Peyer's patch (tissue), 4 donors: ENCODE measurements at places on chromosomes 1 and 21. TPM values are rescaled to one million over a fixed set of nuclear protein-coding genes. Genes with fewer than 3 reads are reported as not detected.

Gene MX2
- 17.7 TPM for total RNA-seq

Gene IGSF9
- 48.5 TPM for total RNA-seq

Gene DFFB
- 6.8 TPM for total RNA-seq

Gene SFN
- total RNA-seq, result 19.8 TPM

Gene ACOT11
- total RNA-seq, result 154 TPM

Gene GADD45A
- 73.7 TPM for total RNA-seq

Gene CFHR4
- not detected for total RNA-seq

Gene PLCH2
- total RNA-seq, result 2.5 TPM

Gene BOLA1
- total RNA-seq, result 37.8 TPM

Gene CCDC185
- not detected for total RNA-seq

Gene SNAP47
- 34.5 TPM for total RNA-seq

DNA sequence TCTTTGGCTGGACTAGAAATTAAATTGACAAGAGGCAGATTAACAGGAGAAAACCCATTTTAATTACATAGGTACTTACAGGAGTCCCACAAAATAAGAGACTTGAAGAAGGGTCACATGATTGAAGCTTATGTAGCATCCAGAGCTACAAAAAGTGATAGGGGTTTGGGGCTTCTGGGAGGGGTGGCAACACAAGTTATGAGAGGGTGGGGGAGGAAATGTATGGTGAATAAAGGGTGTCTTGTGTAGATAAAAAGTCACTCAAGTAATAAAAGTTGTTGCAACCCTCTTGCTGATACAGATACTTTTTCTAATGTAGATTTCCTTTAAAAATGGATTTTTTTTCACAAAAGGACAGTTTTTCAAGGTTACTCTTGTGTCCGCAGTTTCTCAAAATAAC is 24.0 kb downstream of the USP25 start:
- DNase-seq, result no peak

DNA sequence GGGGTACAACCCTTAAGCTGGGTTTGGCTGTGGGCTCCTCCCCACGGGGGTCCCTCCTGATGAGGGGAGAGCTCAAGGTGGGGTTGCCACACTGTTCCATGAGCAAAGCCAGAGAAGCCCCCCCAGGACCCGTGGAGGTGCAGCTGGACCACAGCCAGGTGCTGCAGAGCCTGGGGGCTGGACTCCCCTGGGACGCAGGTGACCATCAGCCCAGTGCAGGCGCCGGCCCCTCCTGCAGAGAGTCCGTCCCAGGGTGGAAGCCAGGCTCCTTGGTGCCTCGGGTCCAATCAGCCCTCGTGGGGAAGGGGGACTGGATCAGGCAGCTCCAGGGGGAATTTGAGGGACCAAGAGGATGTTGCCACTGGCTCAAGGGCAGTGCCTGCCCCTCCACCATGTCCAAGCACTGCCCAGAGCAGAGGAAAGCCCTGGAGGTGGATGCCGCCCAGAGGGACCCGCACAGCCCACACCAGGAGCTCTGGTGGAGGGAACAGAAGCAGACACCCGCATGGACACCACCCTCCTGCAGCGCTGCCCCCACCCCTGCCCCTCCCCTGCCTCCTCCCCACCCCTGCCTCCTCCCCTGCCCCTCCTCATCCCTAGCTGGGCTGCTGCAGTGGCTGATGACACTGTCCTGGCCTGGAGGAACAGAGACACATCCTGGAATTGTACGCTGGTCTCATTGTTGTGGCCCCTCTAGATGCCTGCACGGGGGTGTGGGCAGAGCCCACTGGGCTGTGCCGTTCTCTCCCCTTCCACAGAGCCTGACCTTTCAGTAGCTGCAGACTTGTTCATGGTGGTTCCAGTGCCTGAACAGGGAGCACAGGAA is 30.8 kb upstream of the COL18A1 start:
- DNase-seq, result no peak

- DNase-seq, result no peak
Observed at GRCh38 chr1:203278885-203279406, 26.4 kb upstream of the BTG2 start.

- no peak for DNase-seq
Observed at GRCh38 chr1:229093609-229094336, 177.1 kb upstream of the RAB4A start.

GRCh38 chr1:185483664-185484450 is 166.8 kb upstream of the IVNS1ABP start:
- no peak for DNase-seq

DNA sequence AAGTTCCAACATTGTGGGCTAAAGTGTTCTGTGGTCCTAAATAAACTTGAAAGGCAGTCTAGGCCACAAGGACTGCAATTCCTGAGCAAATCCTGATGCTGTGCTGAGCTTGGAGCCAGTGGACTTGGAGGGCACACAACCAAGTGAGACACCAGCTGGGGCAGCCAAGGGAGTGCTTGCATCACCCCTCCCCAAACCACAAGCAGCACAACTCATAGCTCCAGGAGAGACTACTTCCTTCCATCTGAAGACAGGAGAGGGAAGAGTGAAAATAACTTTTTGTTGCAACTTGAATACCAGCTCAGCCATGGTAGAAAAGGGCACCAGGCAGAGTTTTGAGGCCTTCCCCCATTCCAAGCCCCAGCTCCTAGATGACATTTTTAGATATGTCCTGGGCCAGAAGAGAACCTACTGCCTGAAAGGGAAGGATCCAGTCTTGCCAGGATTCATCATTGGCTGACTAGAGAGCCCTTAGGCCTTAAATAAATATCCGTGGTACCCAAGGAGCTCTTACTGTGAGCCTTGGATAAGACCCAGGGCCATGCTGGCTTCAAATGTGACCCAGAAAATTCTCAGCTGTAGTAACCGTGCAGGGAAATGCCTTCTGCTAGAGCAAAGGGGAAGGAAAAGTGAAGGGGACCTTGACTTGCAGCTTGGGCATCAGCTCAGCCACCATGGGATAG is 35.4 kb upstream of the LRRC8B start:
- DNase-seq, result no peak

- DNase-seq, result no peak
Observed at GRCh38 chr1:44642925-44643324, 31.4 kb downstream of the TMEM53 start.

- DNase-seq, result no peak
Observed at GRCh38 chr1:244319283-244320132, 132.2 kb downstream of the ADSS2 start.

DNA sequence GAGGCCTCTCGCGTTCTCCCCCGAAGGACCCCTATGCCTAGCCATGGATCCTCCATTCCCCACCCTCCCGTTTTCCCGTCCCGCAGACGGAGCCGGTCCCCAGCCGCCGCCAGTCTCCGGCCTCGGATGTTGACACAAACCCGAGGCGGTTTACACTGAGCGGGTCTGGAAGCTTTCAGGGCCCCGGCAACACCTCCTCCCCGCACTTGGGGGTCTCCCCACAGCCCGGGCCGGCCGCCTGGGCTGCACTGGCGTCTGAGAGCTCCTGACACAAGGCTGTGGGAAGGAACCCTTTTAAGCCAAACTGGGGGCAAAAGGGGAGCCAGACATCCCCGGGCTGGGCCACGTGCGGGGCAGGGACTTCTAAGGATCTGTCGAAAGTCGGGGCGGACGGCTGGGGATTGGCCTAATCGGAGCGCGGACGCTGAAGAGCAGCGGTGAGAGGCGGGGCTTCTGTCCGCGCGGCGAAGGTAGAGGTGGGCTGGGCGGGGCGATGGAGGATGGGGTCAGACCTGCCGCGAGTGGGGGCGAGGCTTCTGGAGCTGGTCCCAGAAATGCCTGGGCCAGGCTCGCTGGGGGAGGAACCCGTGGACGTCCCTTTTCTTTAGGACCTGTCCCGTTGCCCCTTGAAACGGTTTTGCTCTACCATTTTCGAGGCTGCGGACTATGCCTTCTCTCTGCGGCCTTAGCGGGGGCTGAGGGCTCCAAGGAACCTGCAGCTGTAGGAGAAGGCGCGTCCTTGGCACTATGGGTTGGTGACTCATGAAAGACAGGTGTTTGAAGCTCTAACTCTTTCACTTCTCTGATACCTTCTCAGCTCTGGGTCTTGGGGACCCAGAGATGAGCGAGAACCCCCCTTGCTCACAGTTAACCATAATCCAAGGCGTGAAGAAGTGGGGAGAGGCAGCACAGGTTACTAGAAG is 1.2 kb upstream of the HPCAL4 start:
- peak; percentile 46 for DNase-seq

GRCh38 chr1:218917656-218918055 is 256.0 kb upstream of the LYPLAL1 start:
- DNase-seq, result no peak

DNA sequence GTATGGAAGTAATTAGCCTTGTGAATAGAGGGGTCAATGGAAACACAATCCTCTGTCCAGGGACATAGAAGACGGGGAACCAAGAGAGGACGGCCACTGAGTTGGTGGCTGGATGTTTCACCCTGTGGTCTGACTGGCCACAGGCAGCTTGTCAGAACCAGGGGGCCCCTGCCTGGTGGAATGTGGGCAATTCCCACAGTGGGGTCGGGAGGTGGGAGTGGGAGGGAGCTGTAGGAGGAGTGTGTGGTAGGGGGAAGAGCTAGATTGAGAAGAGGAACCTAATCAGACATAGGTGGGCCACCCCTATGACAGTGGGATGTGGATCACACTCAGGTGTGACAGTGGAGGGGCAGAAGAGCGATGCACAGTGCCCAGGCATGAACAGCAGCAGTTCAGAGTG is 31.3 kb downstream of the TRIM62 start:
- no peak for DNase-seq

DNA sequence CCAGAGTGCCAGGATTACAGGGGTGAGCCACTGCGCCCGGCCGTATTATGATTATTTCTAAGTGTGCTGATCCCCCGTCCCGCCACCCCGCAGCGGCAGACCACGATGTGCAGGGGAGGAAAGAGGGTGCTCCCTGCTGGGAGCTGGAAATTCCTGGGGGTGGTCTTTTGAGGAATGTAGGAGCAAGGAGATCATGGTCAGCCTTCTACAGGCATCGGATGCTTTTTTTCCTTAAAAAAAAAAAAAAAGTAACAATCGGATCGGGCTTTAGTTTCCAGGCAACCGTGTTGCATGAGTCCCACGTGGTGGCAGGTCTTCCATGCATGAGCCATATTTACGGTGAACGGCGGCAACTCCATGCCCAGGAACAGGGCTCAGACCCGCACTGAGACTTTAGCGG is 74.2 kb upstream of the COX20 start:
- no peak for DNase-seq

DNA sequence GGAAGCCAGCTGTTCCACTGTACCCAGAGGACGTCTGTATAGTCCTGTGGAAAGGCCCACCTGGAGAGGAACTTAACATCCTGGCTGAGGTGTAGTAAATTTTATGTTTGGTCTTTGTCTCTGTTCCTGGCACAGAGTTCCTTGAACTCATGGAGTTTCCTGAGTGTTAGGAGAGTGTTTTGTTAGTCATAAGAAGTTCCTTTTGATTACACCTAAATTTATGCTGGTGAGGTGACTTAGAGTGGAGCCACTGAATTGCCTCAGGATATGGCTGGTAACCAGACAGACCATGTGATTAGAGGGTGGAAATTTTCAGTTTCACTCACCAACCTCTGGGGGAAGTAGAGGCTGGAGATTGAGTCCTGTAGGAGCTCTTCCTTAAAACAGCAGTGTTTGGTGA is 57.9 kb downstream of the RASAL2 start:
- no peak for DNase-seq

- no peak for DNase-seq
Observed at GRCh38 chr1:20051218-20051829, 18.7 kb upstream of the PLA2G5 start.

GRCh38 chr1:96475903-96476302 is 245.7 kb upstream of the PTBP2 start:
- no peak for DNase-seq

GRCh38 chr1:204174958-204175357 is 8.8 kb upstream of the REN start:
- no peak for DNase-seq

- DNase-seq, result no peak
Observed at GRCh38 chr21:38989745-38990423, 184.2 kb downstream of the ETS2 start.

GRCh38 chr1:116768416-116769103 is 14.3 kb downstream of the CD2 start:
- DNase-seq, result no peak

- no peak for DNase-seq
Observed at GRCh38 chr1:181028196-181028595, 5.5 kb upstream of the STX6 start.

GRCh38 chr1:104932030-104932915 is 1182.6 kb downstream of the AMY1C start:
- no peak for DNase-seq

GRCh38 chr1:168387781-168388760 is 107.4 kb downstream of the TBX19 start:
- DNase-seq, result no peak

- DNase-seq, result no peak
Observed at GRCh38 chr1:11488201-11488770, 9.3 kb downstream of the DISP3 start.

DNA sequence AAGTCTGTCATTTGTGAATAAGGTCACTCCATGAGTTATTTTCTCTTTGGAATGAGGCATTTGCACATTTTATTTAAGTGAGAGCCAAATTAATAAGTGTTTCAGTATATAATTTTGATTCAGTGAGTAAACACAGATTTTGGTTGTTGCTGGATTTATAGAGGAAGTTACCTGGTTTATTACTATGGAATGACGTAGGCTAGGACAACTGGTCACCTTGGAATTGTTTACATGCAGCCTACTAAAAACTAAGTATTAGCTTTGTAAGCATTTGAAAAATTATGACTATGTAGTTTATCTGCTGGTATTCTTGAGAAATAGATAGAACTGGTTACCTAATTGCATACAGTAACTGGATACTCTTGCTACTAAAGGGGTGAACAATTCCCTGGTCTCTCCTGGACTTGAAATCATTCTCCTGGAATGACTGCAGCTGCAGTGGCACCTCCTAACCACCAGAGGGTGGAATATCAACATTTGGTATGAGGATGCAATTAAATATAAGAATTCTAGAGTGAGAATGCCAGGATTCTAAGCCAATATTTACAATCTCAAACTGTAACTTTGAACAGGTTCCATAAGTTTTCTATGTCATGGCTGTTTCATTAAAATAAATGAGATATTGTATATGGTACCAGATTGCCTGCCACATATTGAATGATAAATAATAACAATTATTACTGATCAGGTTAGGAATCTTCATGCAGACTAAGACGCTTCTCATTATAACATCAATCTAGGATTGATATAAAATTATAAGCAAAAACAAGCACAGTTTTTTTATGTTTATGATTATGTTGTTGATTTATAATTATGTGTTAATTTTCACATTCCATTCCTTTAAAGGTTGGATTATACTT is 3.5 kb upstream of the KRTAP27-1 start:
- DNase-seq, result peak; percentile 75

GRCh38 chr1:238658763-238659162 is 727.6 kb upstream of the CHRM3 start:
- no peak for DNase-seq

DNA sequence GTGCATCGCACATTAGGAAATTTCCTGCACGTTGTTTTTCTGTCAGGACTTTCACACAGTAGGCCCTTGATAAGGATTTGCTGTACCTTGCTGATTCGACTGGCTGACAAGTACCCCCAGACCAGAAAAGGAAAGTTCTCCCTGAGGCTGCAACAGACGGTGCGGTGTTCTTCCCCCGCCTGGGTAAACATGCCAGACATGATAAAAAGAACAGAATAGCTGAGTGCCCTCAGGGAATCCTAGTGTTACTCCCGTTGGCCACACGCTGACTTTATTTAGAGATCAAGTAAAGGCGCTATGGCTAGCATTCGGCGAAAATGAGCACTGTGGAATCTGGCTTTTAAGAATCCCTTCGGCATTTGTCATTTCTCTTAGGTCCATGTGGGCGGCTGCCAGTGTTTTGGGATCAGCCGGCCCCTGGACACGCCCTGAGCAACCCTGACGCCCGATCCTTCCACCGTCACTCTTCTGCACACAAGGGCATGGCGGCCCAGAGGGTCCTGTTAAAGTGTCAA is 607.7 kb downstream of the KIF26B start:
- no peak for DNase-seq
